ENCODE measurements at places on chromosomes 3 and 15.

DNA sequence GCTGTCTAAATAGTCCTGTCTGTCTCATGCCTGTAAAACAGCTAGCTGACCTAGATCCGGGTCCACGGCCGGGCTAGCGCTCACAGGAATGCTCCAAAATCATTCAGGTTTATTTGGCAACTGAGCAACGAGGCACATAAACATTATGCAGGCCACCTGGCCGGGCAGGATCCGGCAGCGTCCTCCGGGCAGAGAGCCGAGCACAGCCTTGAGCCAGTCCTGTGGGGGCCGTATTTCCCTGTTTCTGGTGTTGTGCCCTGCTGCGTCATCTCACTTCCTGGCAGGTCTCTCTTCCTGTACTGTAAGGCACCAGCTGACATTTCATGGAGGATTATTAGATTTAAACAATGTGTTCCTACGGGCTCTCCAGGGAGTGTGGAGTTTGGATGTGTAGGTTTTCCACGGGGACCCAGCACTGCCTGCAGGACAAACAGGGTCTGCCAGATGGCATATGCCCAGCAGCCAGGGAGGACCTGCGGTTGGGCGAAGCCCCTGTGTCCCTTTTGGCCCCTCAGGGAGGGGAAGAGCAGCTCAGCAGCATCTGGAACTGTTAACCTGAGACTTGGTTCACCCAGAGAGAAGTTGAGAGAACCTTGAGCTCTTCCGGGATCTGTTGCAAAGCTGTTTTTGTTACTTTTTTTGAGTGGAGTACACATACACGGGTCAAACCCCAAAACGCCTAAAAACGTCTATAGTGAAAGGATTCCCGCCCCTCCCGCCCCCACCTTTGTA is 16.6 kb upstream of the LRRK1 start:
- DNase-seq: peak; percentile 64

DNA sequence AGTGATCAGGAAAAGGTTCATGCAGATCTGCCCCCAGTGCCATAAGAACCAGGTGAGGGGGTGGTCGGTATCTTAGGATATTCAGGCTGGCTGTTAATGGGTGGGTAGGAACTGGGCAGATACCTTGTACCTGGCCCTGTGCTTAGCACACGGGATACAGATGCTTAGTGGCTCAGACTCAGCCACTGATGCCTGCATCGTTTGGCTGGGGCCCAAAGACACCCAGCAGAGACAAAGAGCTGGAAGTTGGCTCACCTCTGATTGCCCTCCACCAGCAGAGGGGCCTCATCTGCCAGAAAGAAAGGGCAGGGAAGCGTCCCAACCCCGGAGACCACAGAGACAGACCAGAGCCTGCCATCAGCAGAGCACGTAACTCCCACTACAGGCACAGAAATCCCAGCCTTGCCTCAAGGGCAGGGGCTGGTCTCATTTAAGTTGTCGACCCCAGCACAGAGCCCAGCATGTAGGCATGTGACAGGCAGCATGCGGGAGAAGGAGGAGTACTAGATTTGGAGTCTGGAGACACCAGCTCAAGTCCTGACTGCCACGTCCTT is 64.1 kb upstream of the SLC6A1 start:
- no peak for DNase-seq

GRCh38 chr3:134768837-134769236 is 26.2 kb upstream of the EPHB1 start:
- DNase-seq: no peak

DNA sequence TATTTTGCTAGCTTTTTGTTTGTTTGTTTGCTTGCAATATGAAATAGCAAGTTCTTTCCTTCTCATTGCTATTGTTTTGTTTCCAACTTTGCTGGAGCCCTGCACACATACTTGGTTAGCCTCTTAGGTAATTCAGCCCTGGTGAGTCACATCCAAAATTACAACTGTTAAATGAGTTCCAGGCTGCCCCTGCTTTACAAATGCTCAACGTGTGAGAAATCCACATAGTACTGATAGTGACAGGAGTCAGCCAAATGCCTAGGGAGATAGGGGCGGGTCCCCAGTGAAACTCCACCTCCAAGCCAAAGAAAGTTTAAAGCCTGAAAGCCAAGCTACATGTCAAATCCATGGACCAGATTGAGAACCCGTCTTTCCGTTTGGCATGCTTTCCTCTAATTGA is 81.3 kb upstream of the RNF7 start:
- no peak for DNase-seq

DNA sequence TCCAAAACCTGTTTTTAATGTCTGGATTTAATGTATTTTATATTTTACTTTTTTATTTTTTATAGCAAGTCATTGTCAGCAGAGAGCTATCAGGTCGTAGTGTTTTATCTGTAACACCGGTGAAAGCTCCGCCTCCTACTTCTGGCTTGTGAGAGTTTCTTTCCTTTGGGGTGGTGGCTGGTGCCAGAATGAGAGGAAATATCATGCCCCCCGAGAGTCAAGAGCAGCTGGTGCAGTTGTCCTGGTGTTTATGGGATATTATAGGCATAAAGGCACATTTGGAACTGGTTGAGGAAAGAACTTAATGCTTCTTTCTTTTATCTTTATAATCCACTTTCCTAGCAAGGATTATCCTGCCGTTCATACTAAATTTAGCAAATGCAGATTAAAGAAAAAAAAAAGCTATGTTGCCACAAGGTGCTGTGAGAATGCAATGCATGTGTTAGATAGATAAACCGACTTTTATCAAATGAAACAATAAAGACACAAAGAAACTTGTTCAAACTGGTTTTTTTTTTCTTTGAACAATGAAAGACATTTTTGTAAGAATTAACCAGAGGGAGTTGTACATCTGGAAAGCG is 260.1 kb upstream of the PLSCR5 start:
- no peak for DNase-seq

- DNase-seq: no peak
These were observed 60.5 kb downstream of the CLDN1 start for GRCh38 chr3:190261740-190262139.

DNA sequence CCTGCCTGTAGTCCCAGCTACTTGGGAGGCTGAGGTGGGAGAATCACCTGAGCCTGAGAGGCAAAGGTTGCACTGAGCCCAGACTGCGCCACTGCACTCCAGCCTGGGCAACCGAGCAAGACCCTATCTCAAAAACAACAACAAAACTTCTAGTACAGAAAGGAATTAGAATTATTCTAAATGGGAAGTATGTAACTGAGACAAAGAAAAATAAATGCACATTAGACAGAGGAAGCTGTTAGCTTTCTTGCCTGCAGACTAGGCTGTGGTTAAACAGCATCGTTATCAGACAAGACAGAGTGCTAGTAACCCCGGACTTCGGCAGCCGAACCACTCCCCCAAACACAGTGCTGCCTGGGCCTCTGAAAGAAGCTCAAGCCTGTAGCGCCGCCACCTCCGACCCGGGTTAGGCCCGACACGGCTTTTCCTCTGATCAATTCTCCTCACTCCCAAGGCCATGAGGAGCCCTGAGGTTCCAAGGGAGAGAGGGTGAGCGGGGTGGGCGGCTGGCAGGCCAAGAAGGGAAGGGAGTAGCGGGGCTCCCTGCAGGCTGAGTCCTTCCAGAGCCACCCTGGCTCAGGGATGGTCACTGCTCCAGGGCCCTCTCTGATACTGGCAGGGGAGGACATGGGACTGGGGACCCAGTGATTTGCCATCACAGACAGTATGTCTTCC is 44.8 kb upstream of the MUC4 start:
- no peak for DNase-seq

DNA sequence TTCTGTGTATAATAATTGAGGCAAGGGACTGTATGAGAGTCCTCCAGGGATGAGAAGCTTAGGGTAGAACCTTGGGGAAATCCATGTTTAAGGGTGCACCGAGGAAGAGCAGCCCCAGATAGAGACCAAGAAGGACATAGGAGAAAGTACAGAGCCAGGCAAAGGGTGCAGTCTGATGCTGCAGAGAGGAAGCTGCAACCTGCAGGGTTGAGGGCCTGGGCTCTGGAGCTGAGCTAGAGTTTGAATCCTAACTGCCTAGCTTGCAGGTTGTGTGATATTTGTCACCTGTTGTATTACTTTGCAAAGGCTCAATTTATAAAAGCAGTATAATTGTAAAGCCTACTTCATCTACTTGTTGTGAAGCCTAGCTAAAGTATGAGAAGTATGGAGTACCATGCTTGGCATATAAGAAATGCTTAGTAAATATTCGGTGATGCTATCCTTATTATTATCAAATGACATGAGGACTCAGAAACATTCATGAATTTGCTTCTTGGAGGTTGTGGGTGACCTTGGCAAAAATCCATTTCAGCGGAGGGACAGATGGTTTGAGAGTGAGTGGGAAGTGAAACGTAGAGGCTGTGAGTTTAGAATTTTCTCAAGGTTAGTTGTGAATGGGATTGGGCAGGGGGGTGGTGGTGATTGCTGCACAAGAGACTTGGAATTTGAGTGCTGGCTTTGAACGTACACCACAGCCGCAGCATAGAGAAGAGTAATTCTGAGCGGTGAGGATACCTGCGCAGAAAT is 43.8 kb downstream of the PLCL2 start:
- no peak for DNase-seq

- no peak for DNase-seq
These were observed 167.8 kb downstream of the ALCAM start for GRCh38 chr3:105534491-105534890.

DNA sequence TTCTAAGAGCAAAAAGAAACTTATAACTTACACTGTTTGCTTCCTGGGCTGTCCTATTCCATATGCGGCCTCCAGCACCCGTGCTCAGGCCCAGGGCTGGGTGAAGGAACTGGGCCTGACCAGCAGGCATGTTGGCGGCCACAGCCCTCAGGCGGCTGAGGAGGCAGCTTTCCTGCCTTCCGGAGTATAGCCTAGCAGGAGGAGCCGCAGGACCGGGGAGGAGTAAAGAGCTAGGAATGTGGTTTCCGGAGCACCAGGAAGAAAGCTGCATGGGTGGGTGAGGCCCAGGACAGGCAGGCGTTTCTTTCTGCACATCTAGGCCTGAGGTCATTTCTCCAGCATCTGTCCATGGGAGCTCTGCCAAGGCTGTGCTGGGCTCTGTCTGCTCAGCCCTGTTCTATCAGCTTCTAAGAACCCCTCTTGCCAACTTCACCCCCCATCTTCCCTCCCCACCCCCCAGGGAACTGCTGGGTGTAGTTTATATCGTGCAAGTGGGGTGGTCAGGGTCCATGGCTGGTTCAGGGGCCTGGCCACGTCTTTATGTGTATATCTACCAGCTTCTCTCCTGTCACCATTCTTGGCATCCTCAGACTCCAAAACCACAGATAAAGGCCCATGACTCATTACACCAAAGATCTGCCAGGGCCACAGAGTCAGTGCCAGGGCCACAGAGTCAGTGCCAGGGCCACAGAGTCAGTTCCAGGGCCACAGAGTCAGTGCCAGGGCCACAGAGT is 7.8 kb upstream of the KIF7 start:
- DNase-seq: no peak

DNA sequence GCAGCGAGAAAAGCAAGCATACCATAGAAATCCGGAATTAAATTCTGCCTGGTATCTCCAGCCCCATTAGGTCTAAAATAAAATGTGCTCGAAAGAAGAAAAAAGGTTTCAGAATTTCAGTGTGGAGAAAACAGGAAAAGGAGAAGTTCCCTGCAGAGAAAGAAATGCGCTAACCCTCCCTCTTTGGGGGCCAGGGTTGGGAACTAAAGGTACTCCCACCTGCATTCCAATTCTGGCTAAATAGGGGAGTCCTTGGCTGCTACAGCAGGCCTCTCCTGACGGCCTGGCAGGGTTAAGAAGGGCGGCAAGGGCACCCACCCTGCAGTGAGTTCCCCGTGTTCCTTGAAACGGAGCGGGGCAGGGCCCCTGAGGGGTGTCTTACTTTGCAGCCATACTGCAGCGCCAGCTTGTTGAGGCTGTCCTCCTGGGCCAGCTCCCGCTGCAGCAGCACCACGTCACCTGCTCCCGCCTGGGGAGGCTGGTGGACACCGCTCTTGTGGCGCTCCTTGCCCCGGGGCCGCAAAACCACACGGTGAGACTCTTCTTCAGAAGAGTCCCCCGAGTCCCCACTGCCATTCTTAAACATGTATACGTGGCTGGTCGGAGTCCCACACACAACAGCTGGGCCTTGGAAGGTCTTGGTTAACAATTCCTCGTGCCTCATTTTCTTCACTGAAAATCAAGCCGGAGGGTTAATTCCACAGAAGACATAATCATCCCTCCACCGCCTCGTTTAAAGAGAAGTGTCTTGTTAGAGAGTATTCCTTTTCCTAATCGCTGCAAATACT is 1.7 kb downstream of the LYSMD4 start:
- DNase-seq: no peak

- DNase-seq: no peak
These were observed 772.2 kb upstream of the SGO1 start for GRCh38 chr3:20958161-20958560.

DNA sequence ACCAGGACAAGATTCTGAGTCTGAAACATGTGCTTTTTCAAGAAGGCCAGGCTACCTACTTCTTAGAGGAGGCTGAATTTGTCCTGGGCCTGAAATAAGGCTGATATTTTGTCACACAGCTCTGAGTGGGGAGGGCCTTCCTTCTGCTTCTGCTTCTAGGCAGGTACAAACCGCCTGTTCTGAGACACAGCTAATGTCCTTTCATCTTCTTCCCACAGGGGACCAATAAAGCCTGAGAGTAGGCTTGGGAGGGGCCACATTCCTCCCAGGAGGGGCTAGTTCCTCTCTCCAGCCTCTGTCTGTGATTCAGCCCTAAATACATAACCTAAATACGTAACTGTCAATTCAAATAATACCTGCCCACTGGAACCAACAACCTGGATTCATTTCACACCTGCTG is 34.8 kb downstream of the CRYGS start:
- DNase-seq: no peak

GRCh38 chr3:189673535-189673934 is 42.3 kb downstream of the TP63 start:
- no peak for DNase-seq

DNA sequence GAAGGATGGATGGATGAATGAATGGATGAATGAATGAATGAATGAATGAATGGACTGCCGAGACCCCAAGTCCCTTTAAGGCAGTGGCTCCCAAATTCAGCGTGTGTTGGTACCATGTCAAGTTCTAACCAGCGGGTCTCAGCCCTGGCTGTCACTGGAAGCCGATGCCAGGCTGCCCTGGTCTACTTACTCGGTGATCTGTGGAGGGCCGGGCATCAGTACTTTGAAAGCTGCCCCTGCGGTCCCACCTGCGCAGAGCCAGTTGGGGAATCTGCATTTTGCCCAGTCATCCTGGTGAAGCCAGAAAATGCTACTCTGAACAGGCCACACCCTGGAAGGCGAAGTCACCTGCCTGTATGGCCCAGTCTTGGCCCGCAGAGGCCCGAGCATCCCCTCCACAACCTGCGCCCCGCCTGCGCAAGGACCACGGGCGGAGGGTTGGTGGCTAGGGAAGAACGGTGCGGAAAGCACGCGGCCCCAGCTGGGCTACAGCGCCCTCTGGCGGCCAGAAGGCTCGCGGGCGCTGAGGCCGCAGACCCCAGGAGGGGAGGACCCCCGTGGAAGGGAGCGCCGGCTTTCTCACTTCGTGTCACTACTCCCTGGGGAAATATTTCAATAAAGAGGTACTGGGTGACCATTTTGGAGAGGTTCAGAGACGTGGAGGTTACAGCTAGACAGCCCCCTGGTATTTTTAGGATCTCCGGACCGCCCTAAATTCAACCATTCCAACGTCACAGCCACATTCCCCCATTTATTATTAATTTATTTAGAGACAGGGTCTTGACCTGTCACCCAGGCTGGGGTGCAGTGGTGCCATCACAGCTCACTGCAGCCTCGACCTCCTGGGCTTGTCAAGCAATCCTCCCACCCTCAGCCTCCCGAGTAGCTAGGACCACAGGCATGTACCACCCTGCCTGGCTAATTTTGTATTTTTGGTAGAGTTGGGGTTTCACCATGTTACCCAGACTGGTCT is 34.9 kb downstream of the PRKCD start:
- no peak for DNase-seq

GRCh38 chr3:87191641-87192040 is 35.5 kb upstream of the CHMP2B start:
- DNase-seq: no peak

Measured in NCI-H2081 treated with DMSO at 0.1 percent for 48 hours (cell line).